ENCODE measurements at places on chromosomes 12 and 14.

- no peak for ATAC-seq
Observed at GRCh38 chr12:3988519-3989217, 115.5 kb upstream of the PARP11 start.

DNA sequence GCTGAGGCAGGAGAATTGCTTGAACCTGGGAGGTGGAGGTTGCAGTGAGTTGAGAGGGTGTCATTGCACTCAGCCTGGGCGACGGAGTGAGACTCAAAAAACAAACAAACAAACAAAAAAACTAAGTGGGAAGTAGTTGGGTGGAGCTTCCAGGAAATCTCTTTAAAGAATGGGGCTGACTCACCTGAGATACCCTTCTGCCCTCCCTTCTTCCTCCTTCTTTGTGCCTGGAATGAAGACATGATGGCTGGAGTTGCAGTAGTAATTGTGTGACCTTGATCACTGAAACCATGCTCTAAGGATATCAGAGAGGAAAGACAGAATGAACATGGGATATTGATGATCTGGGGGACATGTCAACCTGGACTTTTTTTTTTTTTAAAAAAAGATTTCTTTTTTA lies 87.6 kb upstream of the MED13L start:
- no peak for ATAC-seq

- ATAC-seq = no peak
Observed at GRCh38 chr12:116597886-116598285, 38.7 kb downstream of the MAP1LC3B2 start.

GRCh38 chr14:51335531-51335930 lies 95.5 kb downstream of the TMX1 start:
- ATAC-seq = peak; percentile 31

DNA sequence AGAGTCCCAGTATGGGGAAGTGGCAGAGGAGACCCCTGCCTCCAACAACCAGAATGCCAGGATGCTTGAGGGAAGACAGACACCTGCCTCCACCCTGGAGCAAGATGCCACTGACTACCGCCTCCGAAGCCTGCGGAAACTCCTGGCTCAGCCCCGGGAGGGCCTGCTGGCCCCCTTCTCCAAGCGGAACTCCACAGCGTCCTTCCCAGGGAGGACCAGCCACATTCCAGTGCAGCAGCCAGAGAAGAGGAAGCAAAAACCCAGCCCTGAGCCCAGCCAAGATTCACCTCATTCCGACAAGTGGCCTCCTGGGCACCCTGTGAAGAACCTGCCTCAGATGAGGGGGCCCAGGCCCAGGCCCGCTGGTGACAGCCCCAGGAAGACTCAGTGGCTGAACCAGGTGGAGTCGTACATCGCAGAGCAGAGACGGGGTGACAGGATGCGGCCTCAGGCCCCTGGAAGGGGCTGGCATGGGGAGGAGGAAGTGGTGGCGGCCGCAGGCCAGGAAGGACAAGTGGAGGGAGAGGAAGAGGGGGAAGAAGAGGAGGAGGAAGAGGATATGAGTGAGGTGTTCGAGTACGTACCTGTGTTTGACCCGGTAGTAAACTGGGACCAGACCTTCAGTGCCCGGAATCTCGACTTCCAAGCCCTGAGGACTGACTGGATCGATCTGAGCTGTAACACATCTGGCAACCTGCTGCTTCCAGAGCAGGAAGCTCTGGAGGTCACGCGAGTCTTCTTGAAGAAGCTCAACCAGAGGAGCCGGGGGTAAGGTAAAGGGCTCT lies 93.7 kb downstream of the B4GALNT3 start:
- ATAC-seq = no peak

DNA sequence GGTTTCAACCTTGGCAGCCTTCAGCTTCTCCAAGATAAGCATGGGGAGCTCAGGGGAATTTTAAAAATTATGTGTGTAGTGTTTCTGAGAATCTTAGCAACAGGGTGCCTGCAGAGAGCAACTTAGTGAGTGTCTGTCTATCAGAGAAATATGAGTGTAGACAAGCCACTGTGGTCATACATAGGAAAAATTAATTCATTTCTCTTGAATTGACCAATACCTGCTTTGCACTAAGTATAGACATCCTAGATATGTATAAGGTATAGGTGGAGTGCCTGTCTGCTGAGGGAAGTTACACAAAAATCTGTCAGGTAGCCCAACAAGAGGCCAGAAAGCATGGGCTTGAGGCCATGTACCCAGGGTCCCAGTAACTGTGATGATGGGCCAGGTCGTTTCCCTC lies 20.7 kb downstream of the HELB start:
- no peak for ATAC-seq

DNA sequence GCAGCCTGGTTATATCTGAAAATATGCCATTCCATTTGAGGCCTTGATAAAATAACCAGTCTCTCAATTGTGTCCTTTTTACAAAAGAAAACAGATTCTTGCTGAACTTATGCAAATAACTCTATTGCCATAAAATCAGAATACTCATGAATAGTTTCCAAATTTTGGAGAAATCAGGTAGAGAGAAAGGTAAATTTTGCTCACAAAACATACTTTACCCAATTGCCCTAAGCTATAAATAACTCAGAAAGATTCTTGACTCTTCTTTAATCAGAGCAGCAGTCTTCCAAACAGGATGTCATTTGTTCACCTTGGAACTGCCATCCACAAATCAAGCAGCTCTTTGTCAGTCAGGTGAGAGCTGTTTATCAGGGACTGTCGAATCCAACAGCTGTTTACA lies 12.6 kb downstream of the ZNF26 start:
- no peak for ATAC-seq

DNA sequence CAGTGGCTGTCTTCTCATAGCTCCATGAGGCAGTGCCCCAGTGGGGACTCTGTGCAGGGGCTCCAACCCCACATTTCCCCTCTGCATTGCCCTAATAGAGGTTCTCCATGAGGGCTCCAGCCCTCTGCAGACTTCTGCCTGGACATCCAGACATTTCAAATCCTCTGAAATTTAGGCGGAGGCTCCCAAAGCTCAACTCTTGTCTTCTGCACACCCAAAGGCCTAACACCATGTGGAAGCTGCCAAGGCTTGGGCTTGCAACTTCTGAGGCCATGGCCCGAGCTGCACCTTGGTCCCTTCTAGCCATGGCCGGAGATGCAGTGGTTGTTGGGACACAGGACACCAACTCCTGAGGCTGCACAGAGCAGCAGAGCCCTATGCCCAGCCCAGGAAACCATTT lies 20.5 kb upstream of the PPP2R5C start:
- ATAC-seq = no peak

- no peak for ATAC-seq
Observed at GRCh38 chr14:87866116-87866515, 126.9 kb downstream of the GALC start.

DNA sequence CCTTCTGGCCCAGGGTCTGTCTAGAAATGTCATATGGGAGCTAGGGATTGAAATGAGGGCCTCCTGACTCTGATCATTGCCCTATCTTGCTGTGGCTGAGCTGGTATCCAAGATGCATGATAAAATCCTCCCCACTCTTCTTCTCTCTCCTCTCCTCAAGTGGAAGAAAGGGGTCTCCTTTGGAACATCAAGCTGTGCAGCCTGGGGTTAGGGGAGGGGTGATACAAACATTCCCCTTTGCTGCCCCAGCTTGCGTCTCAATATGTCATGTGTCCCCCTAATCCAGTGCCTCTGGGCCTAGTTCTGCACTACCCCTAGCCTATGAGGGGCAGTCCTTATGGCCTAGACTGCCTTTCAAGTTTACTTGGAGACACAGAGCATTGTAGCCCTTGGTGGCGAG lies 8.5 kb downstream of the RDH16 start:
- ATAC-seq = no peak

- no peak for ATAC-seq
Observed at GRCh38 chr12:115364921-115365320, 680.9 kb upstream of the TBX3 start.

DNA sequence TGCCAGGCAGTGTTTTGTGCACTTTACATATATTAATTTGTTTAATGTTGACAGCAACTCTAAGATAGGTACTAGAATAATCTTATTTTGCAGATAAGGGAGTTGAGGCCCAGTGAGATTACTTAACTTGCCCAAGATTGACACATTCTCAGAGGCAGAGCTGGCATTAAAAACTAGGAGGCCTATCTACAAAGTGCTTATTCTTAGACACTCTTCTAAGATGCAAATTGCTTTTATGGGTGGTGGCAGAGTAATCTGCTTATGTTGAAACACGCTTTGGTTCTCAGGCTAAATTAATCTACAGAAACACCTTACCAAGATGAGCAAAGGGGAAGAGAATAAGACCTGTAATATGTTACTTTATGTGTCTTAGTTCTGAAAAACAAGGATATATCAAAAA lies 7.2 kb downstream of the MGP start:
- no peak for ATAC-seq

- ATAC-seq = no peak
Observed at GRCh38 chr14:96080571-96080970, 41.4 kb downstream of the C14orf132 start.

- ATAC-seq = no peak
Observed at GRCh38 chr14:105059925-105060565, 5.2 kb downstream of the GPR132 start.

GRCh38 chr12:129328235-129328634 lies 475.0 kb downstream of the GLT1D1 start:
- ATAC-seq = no peak

DNA sequence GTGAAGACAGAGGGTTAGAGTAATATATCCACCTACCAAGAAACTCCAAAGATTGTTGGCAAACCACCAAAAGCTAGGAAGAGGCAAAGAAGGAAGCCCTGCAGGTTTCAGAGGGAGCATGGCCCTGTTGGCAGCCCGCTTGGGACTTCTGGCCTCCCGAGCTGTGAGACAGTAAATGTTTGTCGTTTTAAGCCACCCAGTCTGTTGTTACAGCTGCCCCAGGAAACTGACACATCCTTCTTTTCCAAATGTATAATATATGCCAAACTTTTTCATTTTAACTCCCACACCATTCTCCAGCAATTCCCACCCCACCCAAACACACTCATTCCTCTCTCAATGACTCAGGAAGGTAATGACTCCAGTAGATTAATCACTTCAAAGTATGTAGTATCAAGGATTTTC lies 74.0 kb downstream of the RPS29 start:
- ATAC-seq = no peak

- ATAC-seq = no peak
Observed at GRCh38 chr12:1928439-1929121, 10.1 kb upstream of the CACNA2D4 start.
